T-cell (primary cell): ENCODE measurements at places on chromosomes 3 and 15.

- no peak for DNase-seq
These were observed 1.6 kb upstream of the P3H2 start for GRCh38 chr3:190122198-190122771.

- no peak for DNase-seq
These were observed 335.7 kb upstream of the PPP2R3A start for GRCh38 chr3:135629701-135630408.

DNA sequence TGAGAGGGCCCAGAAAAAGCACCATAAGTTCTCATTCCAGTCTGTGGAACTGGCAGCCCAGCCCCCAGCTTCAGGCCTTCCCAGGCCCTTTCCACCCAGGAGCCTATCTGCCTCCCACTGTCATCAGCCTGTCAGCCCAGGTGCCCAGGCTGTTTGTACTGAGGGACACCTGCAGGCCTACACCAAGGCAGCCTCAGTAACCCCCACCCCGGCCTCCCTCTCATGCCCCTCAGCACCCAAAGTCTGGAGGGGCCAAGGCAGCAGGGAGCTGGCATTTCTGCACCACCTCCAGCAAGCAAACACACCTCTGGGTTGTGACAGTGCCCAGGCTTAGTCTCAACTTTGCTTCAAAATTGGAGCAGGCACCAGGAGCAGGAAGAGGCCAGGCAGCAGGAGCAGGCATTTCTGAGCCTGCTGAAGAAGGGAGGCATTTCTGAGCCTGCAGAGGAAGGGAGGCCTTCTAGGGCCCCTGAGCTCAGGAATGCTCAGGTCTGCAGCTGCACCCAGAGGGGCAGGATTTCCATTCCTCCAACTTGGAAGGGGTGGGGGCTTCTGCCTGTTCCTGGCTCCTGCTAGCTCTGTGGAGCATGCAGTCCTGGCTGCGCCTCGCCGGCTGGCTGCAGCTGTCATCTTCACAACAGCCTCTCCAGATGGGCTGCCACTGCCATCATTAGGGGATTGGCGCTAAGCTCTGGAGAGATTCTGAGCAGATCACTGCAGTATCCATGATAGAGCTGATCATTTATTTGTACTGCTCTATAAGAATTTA, 396.1 kb downstream of the UNC13C start:
- DNase-seq = no peak

DNA sequence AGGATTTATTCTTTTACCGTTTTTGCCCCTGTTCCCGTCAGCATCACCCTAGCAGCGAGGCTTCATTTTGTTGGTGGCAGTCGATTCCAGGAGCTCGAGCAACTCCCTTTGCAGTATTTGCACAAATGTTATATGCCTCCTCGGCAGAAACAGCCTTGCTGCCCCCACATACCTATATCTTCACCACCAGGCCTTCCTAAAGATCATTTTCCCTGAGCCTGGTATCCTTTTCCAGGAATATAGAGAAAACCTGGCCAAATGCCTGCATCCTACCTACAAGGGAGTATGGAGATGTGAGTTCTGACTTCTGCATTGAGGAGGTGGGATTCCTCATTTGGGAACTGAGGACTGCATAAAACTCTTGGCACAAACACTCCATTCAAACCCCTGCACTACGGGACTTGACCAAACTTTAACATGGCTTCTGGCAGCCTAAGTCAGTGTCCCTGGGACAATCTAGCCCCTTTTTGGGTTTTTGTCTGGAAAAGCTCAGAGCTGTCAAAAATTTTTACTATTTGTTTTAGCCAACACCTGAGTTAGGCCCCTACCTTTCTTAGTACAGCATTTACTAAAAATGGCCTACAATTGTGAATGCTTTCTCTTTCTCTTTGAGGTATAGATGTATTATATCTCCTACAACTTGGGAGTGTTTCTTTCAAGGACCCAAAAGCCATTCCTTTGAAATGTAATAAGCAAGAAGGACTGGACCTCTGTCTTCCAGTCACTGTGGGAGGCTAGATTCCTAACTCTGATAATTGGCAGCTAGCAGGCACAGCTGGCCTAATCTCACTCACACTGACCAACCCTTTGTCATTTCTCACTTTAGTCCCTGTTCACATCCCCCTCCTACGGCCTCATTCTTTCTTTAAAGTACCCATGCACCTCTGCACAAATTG, 12.1 kb upstream of the UBE2Q2 start:
- DNase-seq = no peak

DNA sequence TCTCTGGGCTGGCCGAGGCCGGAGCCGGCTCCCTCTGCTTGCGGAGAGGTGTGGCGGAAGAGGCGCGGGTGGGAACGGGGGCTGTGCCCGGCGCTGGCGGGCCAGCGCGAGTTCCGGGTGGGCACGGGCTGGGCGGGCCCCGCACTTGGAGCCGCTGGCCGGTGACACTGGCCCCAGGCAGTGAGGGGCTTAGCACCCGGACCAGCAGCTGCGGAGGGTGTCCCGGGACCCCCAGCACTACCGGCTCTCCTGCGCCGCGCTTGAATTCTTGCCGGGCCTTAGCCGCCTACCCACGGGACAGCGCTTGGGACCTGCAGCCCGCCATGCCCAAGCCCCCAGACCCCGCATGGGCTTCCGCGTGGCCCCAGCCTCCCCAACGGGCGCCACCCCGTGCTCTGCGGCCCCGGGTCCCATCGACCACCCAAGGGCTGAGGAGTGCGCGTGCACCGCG, 736.3 kb upstream of the ARRDC4 start:
- DNase-seq = no peak

- DNase-seq = no peak
These were observed 14.2 kb downstream of the IQGAP1 start for GRCh38 chr15:90402223-90402622.

GRCh38 chr15:72112116-72112515, 5.8 kb downstream of the MYO9A start:
- DNase-seq = no peak

DNA sequence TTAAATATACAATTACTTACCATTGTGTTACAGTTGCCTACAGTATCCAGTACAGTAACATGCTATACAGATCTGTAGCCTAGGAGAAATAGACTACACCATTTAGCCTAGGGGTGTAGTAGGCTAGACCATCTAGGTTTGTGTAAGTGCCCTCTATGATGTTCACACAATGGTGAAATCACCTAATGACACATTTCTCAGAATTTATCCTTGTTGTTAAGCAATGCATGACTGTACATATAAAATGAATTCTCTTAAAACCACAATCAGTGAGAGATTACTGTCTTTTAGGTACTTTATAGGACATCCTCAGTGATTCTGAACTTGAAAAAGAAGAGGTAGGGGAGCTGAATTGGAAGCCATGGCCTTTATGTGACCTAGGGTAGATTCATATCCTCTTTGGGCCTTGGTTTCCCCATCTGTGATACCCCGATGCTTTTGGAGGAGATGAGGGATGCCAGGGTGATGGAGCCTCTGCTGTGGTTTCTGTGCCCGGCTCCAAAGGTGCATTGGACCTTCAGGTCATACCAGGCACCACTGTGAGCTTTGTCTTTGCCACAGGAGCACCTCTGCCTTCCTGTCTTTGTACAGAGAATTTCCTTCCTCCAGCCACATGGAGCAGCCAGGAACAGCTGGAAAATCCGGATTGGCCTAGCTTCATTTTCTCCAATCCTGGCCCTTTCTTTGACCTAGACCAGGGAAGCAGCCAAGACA, 51.9 kb upstream of the FLNB start:
- no peak for DNase-seq

DNA sequence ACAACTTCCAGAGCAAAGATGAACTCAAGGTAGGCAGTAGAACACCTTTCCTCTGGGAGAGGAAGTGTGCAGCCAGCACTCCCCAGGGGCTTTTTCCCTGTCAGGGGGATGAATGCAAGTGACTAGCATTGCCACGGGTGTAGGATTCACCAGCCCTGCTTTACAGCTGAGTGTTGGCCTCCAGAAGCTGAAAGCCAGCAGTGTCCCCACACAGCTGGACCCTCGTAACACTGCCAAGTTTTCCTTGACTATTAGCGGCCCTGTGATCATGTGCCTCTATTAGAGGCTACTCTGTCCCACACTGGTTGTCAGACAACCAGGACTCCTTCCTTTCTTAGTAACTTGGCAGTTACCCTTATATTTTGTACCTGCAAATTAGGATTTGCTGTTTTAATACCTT, 104.9 kb upstream of the MANF start:
- DNase-seq = no peak

DNA sequence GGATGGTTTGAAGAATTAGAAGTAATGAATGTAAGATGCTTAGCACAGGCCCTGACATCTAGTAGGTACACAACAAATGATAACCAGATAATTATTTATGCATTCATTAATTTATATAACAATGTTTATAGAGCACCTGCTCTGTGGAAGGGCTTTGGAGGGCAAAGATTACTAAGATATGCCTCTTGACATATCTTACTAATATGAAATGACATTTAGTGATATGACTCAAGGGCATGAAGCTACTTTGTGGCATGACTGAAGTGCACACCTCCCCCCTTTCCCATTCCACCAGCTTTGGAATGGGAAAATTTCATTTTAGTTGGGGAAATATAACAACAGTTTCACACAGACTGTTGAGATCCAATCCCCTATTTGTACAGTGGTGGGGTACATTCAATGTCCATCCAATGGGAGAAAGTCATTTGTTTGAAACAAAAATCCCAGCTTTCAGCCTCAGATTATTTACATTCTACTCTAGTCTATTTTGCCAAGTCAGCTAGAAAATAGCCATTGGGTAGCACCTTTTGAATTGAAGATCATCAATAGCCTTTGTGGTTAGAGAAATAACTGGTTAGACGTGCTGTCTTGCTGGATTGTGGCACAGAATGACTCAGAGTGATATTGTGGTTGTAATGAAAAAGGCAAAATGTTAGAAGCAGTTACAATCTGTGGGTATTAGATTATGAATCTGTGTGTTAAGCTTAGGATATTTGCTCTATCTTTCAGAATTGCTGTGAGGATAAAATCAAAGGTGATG, 72.9 kb downstream of the MOBP start:
- no peak for DNase-seq

- DNase-seq = no peak
These were observed 9.6 kb downstream of the LSM3 start for GRCh38 chr3:14188041-14188754.

GRCh38 chr3:126474498-126475412, 936 bp downstream of the ZXDC start:
- peak; percentile 21 for DNase-seq

- DNase-seq = no peak
These were observed 58.2 kb upstream of the ARRDC4 start for GRCh38 chr15:97902140-97902780.

- peak; percentile 56 for DNase-seq
These were observed 694 bp downstream of the ABTB1 start for GRCh38 chr3:127673191-127674100.

DNA sequence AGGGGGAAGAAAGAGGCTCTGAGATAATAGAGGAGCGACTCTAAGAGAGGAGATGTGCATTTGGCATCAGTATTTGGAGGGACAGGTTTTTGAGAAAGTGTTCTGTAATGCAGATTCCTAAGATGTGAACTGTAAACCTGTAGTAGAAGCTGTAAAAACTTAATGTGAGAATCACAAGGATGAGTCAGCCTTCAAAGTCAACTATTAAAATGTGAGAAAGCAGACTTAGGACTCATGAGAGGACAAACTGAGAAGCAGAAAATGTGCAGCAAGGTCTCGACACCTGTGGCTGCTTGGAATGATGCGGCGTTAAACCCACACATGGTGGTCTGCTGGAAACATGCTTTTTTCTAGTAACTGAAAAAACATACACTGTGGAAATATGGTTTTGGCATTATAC, 36.0 kb downstream of the USP13 start:
- DNase-seq = no peak

- DNase-seq = no peak
These were observed 1174.7 kb downstream of the ZPLD1 start for GRCh38 chr3:103609472-103609871.

GRCh38 chr3:46112296-46112695, 85.0 kb upstream of the XCR1 start:
- DNase-seq = no peak

DNA sequence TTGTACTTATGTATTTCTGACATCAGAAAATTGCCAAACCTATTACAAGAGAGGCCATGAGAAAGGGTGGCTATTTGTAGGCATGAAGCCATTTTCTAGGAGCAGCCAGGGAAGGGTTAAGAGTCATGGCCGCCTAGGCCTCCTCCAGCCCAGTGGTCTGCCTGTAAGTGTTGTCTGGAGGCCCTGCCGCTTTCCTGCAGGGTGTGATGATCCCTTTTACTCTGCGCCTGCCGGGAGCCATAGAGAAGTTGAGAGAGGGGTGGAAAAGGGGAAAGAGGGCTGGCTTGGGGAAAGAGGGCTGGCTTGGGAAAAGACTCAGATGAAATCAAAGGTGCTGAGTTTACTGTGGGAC, 29.1 kb upstream of the KCTD6 start:
- DNase-seq = no peak

- no peak for DNase-seq
These were observed 2.4 kb upstream of the PDCD6IP start for GRCh38 chr3:33795856-33796536.

GRCh38 chr15:74995779-74996765, 709 bp downstream of the SCAMP5 start:
- DNase-seq = no peak

- DNase-seq = no peak
These were observed 328.3 kb downstream of the OXSM start for GRCh38 chr3:26118165-26118564.

DNA sequence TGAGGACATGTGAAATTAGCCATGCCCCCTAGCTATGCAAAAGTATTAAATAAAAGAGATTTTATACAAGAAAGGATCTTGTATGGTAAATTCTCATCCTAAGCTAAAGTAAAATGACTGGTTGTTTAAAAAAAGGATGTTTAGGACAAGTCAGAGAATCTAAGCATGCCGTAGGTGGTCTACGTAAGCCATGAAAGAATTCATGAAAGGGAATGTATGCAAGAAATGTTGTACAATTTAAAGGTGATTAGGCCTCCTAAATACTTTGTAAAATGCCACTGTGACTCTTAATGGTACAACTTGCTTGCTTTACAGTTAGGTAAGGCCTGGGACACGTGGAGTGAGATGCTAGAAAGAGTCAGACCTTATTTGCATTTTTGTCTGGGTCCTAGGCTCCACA, 209.0 kb downstream of the EFHB start:
- DNase-seq = no peak

DNA sequence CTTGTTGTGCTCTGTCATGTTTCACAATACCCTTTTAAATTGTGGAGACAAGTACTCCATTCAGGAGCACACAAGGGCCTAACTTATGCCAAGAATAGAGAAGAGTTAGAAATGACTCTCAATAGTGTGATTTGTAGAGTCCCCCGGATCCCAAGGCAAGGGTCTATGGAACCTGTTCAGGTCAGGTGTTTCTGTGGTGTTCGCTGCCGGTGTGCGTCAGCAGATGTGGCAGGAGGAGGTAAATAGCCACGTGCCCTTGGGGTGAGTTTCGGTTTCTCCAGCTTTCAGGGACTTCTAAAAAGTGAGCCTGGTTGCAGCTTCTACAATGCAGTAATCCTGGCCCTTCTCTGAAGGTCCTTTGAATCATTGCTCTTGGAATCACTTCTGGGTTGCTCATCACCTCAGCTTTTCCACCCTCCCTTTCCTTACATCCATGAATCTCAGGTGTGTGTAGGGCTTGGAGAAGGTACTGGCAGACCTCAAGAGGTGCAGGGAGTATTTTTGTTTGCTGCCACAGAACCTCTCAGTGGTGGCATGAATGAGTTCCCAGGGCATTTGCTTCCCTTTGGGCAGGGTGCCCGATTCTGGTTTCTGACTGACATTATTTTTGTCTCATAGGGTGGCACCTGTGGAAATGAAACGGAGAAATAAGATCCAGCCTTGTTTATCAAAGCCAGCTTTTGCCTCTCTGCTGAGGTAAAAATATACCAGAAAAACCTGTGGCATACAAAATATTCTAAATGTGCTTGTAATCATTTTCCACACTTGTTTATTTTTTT, 7.3 kb downstream of the ST3GAL6 start:
- DNase-seq = no peak
